Endothelial cell (in vitro differentiated cells): ENCODE measurements at places on chromosomes 13 and 19. TPM values are rescaled to one million over a fixed set of nuclear protein-coding genes. Genes with fewer than 3 reads are reported as not detected.

DNA sequence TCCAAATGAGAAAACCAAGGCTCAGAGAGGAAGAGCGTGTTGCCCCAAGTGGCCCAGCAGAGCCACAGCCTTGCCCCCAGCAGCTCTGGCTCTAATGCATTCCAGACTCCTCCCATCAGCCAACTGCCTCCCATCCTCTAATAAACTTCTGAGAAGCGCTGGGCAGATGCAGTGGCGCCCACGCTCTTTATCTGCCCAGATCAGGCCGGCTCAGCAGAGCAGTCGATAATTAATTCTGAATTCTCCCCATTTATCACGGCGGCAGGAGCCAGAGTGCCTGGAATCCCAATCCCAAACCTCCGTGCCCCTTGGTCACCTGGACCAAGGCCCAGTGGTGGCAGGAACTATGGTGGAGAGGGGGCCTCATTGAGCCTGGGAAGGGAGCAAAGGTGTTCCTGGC is 13.9 kb downstream of the TINCR start:
- no peak overlapping the region for H3K4me3 ChIP-seq
- no peaks in the 10 kb centered on the region for H3K4me1 ChIP-seq
- peaks cover 3% of the 10 kb centered on the region for H3K27me3 ChIP-seq

DNA sequence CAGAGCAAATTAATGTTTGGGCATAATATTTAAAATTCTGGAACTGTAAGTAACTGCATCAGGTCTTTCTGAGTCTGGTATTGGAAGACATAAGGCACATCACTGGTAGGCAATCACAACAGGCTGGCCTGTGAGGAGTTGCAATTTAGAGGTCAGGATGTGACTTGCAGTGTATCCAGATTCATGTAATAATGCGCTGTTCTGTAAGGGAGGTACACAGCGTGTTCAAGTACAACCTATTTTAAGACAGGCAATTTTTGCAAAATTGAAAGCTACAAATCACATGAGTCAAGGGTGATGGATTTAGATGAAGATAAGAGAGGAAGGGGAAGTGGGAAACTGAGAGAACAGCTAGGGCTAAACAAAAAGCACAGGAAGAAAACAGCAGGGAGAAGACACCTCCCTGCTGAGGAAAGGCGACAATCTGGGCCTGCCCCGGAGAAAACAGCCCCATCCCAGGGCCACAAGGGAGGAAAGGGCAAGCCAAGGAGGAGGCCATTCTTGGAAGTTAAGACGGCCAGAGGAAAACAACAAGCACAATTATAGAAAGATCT is 138.1 kb downstream of the LACC1 start:
- peaks cover 32% of the 10 kb centered on the region for H3K4me1 ChIP-seq
- peaks cover 2% of the 10 kb centered on the region for H3K27me3 ChIP-seq
- H3K36me3 ChIP-seq: no peaks in the 10 kb centered on the region

GRCh38 chr19:3113100-3114017 is 19.2 kb downstream of the GNA11 start:
- H3K36me3 ChIP-seq: peaks cover 3% of the 10 kb centered on the region
- H3K27me3 ChIP-seq: peaks cover 16% of the 10 kb centered on the region
- no peak overlapping the region for H3K27ac ChIP-seq
- H3K4me1 ChIP-seq: peaks cover 3% of the 10 kb centered on the region
- DNase-seq: no peak
- H3K4me3 ChIP-seq: no peak overlapping the region

- H3K27me3 ChIP-seq: no peaks in the 10 kb centered on the region
- DNase-seq: no peak
- H3K4me1 ChIP-seq: peaks cover 1% of the 10 kb centered on the region
- no peaks in the 10 kb centered on the region for H3K36me3 ChIP-seq
Measured at GRCh38 chr13:71922194-71922593, 55.2 kb upstream of the DACH1 start.

- H3K27me3 ChIP-seq: no peaks in the 10 kb centered on the region
- DNase-seq: no peak
- H3K27ac ChIP-seq: no peak overlapping the region
- no peak overlapping the region for H3K4me3 ChIP-seq
- H3K4me1 ChIP-seq: no peaks in the 10 kb centered on the region
- peaks cover 19% of the 10 kb centered on the region for H3K36me3 ChIP-seq
Measured at GRCh38 chr13:97986835-97987234, 33.4 kb downstream of the IPO5 start.

- H3K4me3 ChIP-seq: no peak overlapping the region
- no peaks in the 10 kb centered on the region for H3K36me3 ChIP-seq
- H3K27ac ChIP-seq: no peak overlapping the region
- no peaks in the 10 kb centered on the region for H3K4me1 ChIP-seq
- H3K27me3 ChIP-seq: no peaks in the 10 kb centered on the region
- no peak for DNase-seq
Measured at GRCh38 chr19:28196961-28197360, 1016.0 kb downstream of the UQCRFS1 start.

DNA sequence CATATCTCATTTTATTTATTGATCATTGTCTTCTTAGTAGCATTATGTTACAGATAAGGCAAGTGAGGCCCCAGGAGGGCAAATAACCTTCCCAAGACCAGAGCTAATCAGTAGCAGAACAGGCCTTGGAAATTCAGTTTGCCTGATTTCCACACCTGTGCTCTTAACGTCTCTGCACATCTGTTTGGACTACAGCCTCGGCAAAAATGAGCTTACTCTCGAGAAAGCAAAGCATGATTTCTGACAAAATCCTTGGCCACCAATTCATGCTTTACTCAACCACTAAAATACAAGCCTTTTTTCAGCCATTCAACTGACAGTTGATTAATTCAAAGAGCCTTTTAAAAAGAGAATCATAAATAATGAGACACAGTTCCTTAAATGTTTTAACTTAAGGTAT is 309.3 kb upstream of the HTR2A start:
- peaks cover 5% of the 10 kb centered on the region for H3K4me1 ChIP-seq
- DNase-seq: no peak
- peaks cover 2% of the 10 kb centered on the region for H3K27me3 ChIP-seq
- H3K27ac ChIP-seq: no peak overlapping the region
- H3K36me3 ChIP-seq: no peaks in the 10 kb centered on the region
- H3K4me3 ChIP-seq: no peak overlapping the region

GRCh38 chr13:79913141-79913827 is 427.6 kb downstream of the SPRY2 start:
- no peaks in the 10 kb centered on the region for H3K36me3 ChIP-seq
- H3K4me1 ChIP-seq: no peaks in the 10 kb centered on the region
- peaks cover 2% of the 10 kb centered on the region for H3K27me3 ChIP-seq
- DNase-seq: no peak

GRCh38 chr19:806815-807421 is 9.7 kb downstream of the PTBP1 start:
- no peak for DNase-seq
- peaks cover 17% of the 10 kb centered on the region for H3K4me1 ChIP-seq
- H3K4me3 ChIP-seq: peak overlapping the region; percentile 82
- H3K27ac ChIP-seq: peak overlapping the region; percentile 68
- peaks cover 38% of the 10 kb centered on the region for H3K27me3 ChIP-seq

GRCh38 chr19:51901860-51902259 is 3.0 kb downstream of the ZNF649 start:
- peaks cover 51% of the 10 kb centered on the region for H3K36me3 ChIP-seq
- peaks cover 2% of the 10 kb centered on the region for H3K27me3 ChIP-seq
- DNase-seq: no peak
- peaks cover 18% of the 10 kb centered on the region for H3K4me1 ChIP-seq

DNA sequence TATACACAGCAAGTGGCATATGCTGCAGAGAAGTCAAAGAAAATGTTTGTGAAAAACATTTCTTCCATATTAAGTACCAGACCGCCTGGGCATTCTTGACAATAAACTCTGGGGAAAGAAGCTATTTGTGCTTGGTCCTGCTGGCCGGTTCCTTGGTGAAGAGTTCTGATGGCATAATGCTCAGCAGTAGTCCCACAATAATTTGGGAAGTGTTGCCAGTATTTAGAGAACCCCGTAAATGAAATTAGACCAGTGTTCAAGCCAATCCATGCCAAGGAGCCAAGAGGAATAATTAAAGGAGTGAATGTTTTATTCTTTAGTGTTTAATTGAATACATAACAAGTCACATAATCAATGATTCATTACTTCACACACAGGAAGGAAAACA is 6.3 kb downstream of the KCTD12 start:
- no peak for DNase-seq
- peaks cover 15% of the 10 kb centered on the region for H3K4me1 ChIP-seq

GRCh38 chr19:30441011-30441410 is 68.8 kb downstream of the ZNF536 start:
- DNase-seq: no peak
- H3K4me1 ChIP-seq: no peaks in the 10 kb centered on the region
- no peak overlapping the region for H3K4me3 ChIP-seq

The SOX1 gene
- 1.7 TPM for total RNA-seq

The DMPK gene
- 80.3 TPM for total RNA-seq

The ALKBH7 gene
- 66.8 TPM for total RNA-seq
